ENCODE measurements at places on chromosomes 5 and 9.
A peak's percentile ranks its signal among the peaks of the same experiment; 100 is the strongest.

- DNase-seq = no peak
These were observed 24.8 kb downstream of the FLT4 start for GRCh38 chr5:180624587-180624986.

DNA sequence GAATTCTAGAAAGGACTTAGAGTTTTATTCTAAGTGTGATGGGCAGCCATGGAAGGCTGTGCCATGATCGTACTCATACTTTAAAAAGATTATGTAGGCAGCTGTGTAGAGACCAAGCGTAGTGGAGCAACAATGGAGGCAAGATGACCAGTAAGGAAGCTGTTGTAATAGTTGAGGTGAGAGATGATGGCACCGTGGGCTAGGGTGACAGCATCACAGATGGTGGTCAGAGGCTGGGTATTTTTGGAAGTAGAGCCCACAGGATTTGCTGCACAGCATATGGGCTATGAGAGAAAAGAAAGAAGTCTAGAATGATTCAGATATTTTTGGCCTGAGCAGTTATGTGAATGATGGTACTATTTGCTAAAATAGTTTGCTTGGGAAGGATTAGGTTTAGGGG, 7.7 kb downstream of the ARHGAP26 start:
- no peak for DNase-seq

DNA sequence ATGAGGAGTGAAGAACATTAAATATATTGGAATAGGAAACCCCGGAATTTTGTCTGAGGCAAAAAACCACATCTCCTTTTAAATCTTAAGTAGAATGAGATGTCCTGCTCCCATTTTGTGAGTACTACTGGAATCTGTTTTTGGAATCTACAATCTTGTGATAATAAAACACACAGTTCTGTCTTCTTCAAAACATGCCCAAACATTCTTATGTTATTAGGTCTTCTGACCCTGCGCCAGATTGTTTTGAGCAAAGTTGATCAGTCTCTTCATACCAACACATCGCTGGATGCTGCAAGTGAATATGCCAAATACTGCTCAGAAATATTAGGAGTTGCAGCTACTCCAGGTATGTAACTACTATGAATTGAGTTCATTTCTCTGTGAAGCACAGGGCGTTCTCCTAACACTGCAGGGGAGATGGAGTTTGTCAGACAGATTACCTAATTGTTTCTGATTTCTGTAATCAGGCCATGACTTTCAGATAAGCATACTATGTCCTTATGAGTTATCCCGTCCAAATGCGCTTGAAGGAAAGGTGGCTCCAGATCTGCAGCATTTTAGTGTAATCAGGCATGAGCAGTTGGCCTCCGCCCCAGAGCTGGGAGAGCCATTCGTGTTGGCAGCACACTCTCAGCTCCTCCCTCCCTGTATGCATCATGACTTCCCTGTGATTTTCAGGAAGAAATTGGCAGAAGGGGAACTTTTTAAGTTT, 88.0 kb downstream of the NLN start:
- peak; percentile 63 for DNase-seq

DNA sequence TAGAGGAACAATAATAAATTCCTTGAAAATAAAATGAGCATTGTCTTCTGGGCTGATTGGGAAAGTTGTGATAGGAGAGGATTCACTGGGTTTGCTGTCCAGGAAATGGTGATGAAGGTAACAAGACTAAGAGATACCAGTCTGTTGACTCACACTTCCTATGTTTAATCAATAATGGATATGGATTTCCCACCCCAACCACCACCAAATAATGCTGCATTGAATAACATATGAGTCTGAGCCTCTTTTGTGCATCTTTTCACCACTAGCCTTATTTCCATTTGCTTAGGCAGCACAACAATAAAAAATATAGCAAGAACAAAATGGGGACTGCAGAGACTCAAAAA, 120.2 kb upstream of the NFIB start:
- DNase-seq = no peak

DNA sequence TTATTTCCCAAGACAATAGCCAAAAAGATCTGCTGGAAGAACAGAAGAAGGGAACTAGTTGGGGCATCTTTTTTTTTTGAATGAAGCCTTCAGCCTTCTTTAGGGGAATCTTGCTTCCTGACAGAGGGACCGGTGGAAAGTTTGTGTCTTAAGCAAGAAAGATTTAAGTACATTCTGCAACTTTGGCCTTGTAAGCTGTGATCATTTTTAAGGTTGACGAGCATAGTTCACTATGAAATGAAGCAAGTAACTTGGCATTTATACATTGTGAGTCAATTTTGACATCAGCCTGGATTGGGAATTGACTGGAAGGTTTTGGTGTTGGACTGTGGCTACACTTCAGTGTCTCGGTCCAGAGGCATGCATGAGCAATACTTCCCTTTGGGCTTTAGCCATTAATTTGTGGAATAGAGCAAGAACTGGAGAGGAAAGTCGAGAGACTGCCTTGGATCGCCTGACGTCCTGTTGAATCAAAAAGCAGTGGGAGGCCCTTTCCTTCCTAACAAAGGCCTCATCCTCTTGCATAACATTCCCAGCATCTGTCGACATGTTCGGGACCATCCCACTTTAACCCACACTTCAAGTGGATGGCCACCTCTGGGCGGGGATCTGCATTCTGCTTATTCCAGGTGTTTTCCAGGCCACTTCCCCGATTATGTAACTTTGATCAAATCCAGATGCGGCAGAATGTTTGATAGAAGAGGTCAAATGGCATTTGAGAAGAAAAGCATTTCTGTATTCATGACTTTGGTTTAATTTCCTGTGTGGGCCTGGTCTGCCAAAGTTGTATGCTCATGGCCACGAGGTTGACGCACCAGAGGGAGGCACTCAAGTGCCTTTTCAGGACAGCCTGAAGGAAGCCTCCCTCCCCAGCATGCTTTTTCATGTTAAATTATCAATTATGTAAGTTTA, 12.5 kb downstream of the ABL1 start:
- peak; percentile 99 for DNase-seq

- DNase-seq = peak; percentile 51
These were observed 74.6 kb downstream of the UBAP1 start for GRCh38 chr9:34253460-34253837.

GRCh38 chr5:34563931-34564709, 92.0 kb upstream of the RAI14 start:
- DNase-seq = peak; percentile 30

DNA sequence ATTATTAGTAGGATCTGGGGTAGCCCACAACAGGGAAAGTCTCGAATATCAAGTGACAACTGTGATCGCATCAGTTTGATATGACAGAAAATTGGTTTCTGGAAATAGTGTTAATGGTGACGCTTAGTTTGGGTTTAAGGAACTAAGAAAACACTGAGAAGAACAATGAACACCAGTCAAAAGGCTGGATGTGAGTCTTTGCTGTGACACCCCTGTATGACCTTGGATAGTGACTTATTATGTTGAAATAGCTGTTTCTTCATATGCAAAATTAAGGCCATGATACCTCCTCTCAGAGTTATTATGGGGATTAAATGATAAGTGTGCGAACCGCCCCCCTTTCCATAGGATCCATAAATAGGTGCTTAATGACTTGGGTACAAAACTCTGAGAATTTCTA, 926 bp downstream of the DNAJC25 start:
- DNase-seq = no peak

DNA sequence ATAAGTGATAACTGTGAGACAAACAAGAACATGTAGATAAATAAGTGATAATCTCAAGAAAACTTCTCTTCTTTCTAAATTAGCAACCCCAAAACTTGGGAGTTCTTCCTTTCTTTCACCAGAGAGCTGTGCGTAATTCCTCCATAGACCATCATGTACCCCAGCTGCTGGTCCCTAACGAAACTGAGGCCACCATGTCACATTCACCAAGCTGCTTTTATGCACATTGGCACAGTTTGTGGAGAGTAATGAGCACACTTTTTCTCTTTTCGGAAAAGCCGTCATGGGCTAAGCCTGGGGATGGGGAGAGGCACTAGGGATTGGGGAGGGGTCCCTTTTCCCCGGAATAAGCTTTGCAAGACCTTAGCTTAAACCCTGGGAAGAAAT, 561.4 kb downstream of the BNC2 start:
- no peak for DNase-seq
